Urothelium cell line (cell line): ENCODE measurements at places on chromosomes 1 and 21.
A peak's percentile ranks its signal among the peaks of the same experiment; 100 is the strongest.

- DNase-seq: no peak
Measured at GRCh38 chr1:224211206-224211962, 28.3 kb downstream of the DEGS1 start.

DNA sequence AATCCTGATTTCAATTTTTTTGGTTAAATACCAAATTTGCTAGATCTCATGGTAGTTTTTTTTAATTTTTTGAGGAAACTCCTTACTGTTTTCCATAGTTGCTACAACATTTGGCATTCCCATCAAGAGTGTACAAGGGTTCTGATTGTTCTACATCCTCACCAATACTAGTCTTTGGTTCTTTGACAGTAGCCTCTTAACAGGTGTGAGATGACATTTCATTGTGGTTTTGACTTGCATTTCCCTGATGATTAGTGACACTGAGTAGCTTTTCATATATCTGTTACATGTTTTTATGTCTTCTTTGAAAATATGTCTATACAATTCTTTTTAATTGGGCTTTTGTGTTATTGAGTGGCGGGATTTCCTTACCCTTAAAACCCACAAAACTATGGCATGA is 20.9 kb upstream of the RGS13 start:
- DNase-seq: no peak

GRCh38 chr21:22554690-22555316 is 1556.6 kb downstream of the NCAM2 start:
- no peak for DNase-seq

- peak; percentile 86 for DNase-seq
Measured at GRCh38 chr1:183185941-183186490, at the start of gene LAMC2. Gene LAMC2, plus strand, starts transcription at chr1:183186264. Its CDS starts 89 bp downstream, at chr1:183186353.

DNA sequence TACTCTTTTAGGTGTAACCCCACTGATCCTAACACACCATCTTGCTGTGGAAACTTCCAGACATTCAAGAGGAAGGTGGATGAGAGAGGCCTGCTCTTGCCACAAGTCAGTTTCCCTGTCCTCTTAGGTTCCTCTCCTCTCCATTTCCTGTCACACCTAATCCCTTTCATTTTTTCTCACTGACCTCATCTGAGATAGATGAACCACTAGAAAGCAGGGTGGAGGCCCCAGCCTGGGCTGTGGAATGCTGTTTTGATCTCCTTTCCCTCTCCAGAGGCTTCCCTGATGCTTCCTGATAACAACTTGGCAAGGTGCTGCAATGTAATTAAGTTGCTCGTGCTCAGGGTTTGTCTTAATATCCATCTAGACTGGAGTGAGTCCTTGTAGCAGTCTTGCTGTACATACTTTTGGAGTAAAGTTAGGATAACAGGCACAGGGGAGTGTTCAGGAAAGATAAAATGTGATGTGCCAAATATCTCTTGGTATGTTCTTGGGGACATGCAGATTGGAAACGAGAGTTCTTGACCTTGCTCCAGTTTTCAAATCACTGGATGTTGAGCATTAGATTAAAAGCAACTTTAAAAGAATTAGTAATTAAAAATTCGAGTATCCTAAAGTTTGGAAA is 11.2 kb downstream of the LRRC42 start:
- DNase-seq: peak; percentile 67

GRCh38 chr1:96355521-96355920 is 366.1 kb upstream of the PTBP2 start:
- no peak for DNase-seq

DNA sequence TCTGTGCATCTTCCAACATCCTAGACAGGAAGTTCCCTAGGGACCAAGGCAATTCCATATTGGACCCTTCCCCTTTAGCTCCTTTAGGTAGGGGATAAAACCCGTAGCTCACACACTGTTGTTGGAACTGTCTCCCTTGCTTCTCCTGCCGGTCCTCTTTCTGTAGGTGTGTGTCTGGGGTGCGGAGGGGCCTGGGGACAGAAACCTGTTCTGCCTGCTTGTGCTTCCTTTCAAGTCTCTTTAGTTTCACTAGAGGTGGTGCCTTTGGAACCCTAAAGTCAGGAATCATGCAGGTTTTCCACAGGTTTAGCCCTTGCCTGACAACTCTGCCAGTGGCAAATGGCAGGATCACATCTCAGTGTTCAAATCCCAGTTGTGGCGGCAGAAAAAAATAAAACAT is 74.6 kb upstream of the PTGFRN start:
- DNase-seq: no peak

DNA sequence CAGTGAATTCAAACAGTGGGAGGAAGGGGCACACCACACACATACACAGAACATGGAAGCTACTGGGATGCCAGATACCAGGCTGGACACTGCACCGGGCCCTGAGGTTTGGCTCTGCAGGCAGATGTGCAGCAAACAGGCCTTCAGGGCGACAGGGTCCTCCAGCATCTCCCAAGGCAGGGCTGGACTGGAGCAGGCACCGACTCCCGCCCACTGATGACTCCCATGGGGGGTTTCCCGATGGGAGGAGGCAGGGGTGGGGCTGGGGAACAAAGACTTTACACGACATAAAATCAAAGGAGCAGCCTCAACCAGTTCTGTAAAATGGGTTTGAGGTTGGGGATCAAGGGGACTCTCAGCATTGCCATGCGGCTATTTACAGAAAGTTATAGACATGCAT is 118.1 kb downstream of the SYT2 start:
- DNase-seq: no peak

- peak; percentile 56 for DNase-seq
Measured at GRCh38 chr1:209403921-209404320, 179.6 kb upstream of the CAMK1G start.

GRCh38 chr21:18493422-18493821 is 89.8 kb upstream of the TMPRSS15 start:
- DNase-seq: peak; percentile 56

GRCh38 chr21:34932233-34932632 is 116.9 kb downstream of the RUNX1 start:
- no peak for DNase-seq

- DNase-seq: no peak
Measured at GRCh38 chr1:198363625-198364151, 176.8 kb downstream of the ATP6V1G3 start.

- DNase-seq: no peak
Measured at GRCh38 chr1:21537932-21538630, 28.9 kb downstream of the ALPL start.

DNA sequence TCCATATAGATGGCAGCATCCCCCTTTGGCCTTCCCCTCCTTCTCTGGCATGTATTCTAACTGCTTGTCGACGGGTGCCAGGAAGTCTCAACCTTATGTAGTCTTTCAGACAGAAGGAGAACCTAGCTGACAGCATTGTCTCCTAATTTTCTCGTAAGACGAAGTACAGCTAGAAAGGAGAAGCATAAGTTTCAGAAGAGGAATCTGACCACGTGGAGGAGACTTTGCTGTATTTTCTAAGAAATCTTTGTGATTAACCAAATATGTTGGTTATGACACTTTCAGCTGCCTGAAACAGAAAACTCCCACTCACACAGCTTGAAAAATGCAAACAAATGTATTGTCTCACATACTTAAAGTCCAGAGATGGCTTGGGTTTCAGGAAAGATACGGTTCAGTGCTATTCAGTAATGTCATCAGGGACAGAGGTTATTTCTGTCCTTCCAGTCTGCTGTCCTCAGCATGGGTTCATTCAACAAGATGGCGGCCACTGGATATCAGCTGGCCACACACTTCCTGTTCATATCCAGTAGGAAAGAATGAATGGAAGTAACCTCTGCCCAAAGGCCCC is 109.5 kb upstream of the ZNF648 start:
- no peak for DNase-seq

DNA sequence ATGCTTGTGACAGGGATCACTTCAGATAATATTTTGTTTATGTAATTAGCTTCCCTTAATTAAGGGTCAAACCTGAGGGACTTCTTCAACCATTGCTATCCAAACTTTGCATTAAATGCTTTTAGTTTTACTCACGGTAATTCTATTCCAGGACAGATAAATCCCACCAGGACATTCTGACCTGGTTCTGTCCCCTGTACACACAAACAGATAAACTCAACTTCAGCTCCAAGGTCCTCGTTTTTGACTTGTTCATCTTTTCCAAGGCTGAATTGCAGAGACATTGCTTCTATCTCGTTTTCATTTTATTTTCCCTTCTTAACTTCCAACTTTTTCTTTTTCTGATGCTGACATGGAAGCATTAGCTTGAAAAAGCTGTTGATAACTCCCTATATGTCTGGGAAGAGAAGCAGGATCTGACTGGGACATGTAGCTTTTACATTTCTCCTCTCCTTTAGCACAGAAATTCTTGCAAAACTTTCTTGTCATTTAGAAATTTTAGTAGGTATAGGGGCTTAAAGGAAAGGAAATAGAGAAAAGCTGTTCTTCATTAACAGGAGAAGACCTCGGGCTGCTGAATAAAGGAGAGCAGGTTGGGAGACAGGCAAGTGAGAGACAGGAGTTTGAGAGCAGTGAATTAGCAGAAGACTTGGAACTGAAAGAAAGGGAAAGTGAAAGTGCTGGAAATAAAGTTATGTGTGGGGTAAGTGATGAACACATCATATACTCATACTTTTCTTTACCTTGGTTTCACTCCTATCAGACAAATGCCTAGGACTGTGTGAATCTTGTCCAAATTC is 231.7 kb upstream of the B3GALT2 start:
- DNase-seq: no peak

DNA sequence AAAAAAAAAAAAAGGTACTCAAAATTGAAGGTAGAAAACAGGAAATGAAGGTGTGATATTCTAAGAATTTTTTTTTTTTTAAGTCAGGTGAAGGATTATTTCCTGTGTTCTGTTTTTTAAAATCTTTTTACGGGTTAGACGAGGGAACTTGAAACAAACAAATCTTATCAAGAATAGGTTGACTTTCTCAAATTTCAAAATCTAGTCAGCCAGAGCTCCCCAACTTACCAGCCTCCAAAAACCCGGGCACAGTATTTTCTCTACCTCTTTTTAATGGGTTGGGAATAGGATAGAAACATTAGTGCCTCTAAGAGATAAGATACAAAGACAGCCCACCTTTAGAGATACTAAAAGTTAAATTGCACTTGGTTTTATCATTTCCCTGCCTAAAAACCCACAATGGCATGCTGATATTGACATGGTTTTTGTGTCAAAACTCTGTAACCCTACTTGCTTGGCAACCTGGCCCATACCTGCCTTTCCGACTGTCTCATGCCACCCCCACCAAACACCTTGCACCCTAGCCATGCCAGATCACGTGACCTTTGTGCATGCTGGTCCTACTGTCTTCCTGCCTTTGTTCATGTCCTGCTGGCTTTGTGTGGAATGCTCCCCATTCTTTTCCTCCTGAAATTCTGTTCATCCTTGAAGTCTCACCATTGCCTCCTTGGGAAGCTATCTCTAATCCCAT is 4.2 kb downstream of the RCAN3 start:
- no peak for DNase-seq

DNA sequence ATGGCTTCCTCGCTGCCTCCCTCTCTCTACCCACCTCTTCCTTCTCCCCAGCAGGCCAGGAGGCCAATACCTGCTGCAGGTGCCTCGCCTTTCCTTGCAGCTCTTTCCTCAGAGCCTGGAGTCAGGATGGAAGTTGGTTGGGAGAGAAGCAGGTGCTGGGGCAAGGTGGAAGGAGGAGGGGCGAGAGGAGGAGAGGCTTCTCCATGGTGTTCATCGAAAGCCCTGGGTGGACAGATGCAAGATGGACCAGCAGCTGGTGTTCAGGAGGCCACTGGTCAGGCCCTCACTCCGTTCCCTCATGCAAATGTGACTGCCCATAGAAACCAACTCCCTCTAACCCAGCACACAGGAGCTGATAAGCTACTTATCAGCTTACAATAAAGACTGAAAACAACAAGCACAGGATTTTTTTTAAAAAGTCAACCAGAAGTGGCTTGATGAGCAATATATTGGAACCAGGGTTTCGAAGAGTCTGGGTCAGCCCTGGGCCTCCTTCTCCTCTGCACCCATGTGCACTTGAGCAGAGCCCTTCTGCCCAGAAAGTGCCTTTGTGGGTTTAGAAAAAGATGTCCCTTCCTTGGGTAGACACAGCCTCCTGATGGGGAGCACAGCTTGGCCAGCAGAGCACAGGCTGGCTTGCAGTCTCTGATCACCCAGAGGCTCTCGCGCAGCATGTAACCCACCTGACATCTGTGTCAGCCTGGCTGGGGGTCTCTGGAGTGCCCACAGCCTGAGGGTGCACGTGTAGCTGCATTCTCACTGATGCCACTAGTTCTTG is 16.6 kb upstream of the GSTM4 start:
- DNase-seq: no peak

GRCh38 chr21:32279377-32279680 is 480 bp upstream of the MIS18A start:
- no peak for DNase-seq

GRCh38 chr1:99472893-99473292 is 173.0 kb upstream of the PALMD start:
- DNase-seq: no peak

DNA sequence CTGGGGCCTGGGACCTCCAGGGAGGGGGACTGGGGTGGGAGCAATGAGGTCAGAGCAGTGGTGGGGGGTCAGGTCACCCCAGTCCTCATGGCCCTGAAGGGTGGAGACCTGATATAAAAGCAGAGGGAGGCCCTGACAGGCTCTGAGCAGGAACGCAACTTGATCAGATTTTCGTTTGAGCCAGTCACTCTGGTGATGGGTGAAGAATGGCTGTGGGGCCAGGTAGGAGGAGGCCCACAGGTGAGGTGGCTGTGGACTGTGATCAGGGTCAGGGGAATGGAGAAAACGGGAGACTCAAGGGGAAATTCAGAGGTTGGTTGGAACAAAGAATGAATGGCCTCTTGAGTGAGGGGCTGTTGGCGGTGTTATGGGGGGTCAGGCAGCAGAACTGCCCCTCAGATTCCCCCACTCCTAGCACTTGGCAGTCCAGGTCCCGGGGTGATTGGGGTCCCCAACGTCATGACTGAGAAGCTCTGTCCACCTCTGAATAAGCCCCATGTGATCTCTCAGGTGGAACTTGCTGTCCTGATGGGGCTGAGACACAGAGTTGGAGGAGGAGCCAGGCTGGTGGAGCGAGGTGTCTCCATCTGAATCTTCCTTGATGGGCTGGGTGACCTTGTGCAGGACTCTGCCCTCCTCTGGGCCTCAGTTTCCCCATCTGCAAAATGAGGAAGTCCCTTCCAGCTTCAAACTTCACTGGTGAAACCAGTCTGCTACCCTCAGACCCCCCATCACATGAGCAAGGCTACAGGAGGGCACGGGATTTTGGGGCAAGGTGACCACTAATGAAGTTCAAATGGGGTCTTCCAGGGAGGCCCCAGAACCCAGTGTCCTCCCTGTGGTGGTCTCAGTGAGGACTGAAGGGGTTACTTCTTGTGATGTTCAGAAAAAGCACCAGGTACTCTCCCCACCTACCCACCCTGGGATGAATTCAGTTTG is 683.0 kb downstream of the MATN1 start:
- no peak for DNase-seq

- DNase-seq: no peak
Measured at GRCh38 chr1:246215510-246215903, 291.6 kb downstream of the SMYD3 start.

GRCh38 chr21:25735646-25736597 is 1.1 kb downstream of the GABPA start:
- peak; percentile 83 for DNase-seq
